ENCODE measurements at places on chromosomes 6 and 20.

GRCh38 chr6:136149311-136149710 lies 100.8 kb downstream of the MTFR2 start:
- DNase-seq = no peak

DNA sequence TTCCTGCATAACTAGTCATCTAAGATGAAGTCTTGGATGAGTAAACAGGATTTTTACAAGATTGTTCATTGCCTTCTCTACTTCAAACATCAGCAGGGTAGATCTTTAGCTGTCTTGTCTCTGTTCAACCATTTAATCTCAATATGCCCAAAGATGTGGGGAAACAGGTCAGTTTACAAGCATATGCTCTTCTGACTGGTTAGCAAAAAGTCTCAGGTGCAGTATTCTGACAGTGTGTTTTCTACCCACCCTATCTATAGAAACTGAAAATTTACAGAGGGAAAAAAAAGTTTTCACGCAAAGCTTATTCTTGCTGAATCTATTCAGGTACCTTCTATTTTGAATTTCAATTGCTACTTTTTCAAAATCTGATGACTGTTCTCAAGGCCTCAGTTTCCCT lies 29.0 kb downstream of the MAP3K5 start:
- no peak for DNase-seq

GRCh38 chr20:8330319-8330784 lies 198.3 kb downstream of the PLCB1 start:
- DNase-seq = peak; percentile 24

- DNase-seq = no peak
Observed at GRCh38 chr20:1784586-1784985, 110.6 kb upstream of the SIRPA start.

GRCh38 chr6:32432050-32432450 lies 7.6 kb upstream of the HLA-DRA start:
- DNase-seq = peak; percentile 68

DNA sequence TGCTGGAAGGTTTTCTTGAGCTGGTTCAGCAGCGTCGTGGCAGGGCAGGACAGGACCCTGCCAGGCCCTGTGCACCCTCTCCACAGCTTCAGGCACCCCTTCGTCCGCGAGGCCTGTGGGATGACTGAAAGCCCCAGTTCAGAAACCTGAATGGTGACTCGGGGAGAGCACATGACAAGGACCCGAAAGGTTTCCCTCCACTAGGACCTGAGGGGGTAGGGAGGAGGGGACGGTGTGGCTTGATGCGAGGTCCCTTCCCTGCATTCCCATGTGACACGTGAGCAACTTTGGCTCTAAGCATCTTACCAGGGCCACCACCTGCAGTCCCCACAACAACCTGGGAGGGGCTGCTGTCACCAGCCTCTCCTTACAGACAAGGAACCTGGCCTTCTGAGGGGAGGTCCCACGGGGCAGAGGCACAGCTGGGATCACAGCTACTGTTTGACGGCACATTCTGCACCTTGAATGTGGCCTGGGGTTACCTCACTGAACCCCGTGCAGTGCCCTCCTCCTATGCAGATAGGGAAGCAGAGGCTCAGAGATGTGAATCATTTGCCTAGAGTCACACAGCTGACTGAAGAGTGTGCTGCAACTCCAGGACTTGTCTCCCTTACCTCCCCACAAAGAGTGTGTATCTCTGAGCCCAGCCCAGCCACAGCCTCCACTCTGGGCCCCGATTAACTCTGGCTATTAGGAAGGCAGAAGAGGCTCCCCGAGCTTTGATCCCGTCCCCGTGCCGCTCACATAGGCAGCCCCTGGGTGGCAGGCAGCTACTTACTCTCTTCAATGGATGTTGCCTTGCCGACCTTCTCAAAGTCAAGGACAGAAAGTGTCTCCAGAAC lies 84.6 kb downstream of the PTPN1 start:
- DNase-seq = no peak

GRCh38 chr6:40344566-40345167 lies 242.5 kb downstream of the LRFN2 start:
- DNase-seq = no peak

DNA sequence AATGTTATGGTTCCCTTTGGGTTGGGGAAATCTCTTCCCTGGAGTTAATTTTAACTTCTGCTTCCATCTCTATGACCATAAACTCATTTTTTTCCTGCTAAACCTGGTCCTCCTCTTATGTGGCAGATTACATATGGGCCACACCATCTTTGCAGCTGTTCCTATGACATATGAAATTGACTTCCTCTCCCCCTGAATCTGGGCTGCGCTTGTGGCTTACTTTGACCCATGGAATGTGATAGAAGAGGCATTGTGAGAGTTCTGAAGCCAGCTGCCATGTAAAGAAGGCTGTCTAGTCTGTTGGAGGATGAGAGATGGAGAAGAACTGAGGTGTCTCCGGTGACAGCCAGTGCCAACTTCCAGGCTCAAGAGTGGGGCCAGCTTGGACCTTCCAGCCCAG lies 100.1 kb downstream of the CDC5L start:
- DNase-seq = no peak

GRCh38 chr6:41359617-41360313 lies 24.4 kb downstream of the NCR2 start:
- no peak for DNase-seq

DNA sequence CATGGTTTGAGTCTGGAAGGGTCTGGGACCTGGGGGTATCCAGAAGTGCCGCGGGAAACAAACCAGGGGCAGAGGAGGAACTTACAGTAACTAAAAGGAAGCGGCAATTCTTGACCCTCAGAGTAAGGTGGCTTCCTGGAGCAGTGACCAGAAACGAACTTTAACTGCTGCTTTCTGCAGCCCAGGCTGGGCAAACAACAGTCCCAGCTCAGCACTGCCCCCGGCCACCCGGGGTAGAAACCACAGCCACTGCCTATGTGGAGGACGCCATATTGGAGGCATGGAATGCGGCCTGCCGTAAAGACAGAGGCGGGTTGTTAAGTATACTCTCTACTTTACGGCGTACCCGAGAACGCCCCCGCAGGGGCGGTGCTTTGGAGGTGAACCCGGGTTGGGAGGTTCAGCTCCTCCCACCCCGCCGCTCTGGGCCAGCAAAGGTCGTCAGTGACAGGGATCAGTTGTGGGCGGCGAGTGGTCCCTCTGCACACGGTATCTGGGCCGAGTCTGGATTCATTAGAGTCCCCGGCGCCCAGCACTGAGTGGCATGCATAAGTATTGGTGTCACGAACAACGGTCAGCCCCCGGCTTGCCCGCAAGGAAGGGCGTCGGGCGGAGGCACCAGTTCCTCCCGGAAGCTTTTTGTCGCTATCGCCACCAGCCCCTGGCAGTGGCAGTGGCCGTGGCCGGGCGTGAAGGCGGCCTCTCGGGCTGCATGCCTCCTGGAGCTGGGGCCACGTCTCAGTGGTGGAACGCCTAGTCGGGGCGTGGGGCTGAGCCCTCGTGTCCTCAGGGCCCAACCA lies at the start of gene PDSS2:
PDSS2 (minus strand) TSS at position 282 of the 800 bp plus-strand sequence; CDS start at position 3, 279 bp downstream.
- DNase-seq = peak; percentile 99

DNA sequence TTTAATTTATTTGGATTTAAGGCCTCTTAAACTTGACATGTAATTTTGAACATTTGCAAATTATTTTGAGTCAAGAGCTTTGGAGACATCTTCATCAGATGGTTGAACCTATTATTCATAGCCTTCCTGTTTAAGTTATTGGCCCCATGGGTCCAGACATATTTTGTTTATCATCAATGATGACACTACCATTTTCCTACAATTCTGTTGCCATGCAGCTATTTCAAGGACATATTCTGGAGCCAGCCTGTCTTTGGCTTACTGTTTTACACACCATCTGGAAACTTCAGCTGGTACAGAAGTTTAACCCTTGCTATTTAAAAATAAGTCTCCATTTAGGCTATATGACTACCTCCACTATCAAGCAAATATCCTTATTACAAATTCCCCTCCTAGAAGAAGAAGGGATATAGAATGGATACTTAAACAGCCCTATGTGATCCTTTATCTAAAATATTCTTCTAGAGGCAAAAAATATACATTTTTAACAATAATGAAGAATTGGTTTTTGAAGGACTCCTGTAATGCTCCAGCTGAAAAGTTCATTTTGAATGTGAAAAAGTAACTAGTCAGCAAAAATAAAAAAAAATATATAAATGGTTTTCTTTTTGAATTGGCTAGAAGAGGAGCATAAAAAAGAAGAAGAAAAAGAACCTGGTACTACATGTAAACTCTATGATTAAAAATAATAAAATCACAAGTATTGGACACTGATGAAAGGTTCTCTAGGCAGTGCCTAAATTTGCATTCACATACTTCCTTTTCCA lies 544.0 kb upstream of the HS3ST5 start:
- DNase-seq = no peak

DNA sequence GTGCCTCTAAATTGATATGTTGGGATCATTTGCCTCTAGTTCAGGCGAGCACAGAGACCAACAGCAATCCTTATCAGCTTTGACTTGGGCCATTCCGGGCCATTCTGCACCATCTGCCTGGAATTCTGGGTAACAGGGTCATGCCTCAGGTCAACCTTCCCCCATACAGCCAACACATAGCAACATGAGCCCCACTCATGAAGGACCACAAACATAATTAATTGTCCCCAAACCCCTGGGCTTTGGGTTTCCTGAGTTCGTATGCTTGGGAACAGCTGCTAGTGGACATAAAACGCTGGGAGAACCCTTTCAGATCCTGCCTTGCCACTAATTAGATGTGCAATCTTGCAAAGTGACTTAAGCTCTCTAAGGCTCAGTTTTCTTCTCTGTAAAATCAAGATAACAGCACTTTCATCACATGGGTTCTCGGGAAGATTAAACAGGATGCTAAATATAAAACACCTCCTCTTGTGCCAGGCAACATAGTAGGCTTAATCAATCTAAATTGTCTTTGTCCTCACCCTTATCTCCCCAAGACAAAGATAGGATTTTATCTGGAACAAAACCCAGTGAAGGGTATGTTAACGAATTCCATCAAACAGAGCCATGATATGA lies 426.5 kb downstream of the CD83 start:
- DNase-seq = no peak

- DNase-seq = peak; percentile 69
Observed at GRCh38 chr20:53622247-53623133, 28.9 kb upstream of the ZNF217 start.

GRCh38 chr20:31760519-31761240 lies 21.6 kb downstream of the TPX2 start:
- no peak for DNase-seq

- DNase-seq = no peak
Observed at GRCh38 chr20:47711046-47711752, 74.1 kb downstream of the SULF2 start.

DNA sequence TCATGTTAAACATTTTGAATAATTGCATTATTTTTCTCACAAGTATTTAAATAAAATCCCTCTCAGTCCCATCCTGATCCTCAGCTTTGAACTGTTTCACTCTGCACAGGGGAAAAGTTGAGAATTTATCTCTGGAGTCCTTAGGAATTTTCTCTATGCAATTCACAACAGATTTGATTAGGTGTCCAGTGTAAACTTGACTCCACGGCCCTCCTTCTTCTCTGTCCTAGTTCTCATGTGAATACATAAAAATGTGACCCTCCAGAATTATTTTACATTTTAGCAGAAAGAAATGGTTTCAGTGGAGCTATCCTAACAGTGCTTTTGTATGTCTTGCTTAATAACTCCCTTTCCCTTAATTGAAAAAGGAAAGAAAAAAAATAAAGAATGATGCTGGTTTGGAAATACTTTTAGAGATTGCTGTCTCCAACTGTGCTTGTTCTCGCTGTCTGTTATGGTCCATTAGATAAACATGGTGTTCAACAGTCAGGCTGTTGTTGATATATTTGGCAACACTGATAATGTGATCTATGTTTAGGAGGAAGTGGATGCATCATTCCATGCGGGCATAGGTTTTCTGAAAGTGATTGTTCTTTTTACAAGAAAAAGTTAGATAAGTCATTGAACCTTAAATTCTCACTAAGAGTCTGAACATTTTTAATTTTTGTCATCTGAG lies 599.4 kb upstream of the CITED2 start:
- peak; percentile 59 for DNase-seq

- peak; percentile 58 for DNase-seq
Observed at GRCh38 chr6:45710304-45710821, 305.3 kb downstream of the CLIC5 start.

DNA sequence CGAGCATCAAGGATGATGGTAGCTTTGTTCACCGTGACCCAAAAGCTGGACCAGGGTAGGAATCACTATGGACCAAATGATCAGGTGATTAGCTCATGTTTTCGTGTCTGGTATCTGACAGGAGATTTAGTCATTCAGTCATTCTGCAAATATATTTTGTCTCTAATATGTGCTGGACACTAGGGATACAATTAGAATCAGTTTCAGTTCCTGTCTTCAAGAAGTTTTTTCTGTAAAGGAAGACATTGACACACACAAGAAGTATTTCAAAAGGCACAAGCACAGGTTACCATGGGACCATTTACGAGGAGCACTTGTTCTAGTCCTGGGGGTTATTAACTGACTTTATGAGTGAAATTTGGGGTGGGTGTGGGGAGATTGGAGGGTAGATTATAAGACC lies 244.9 kb downstream of the HIVEP2 start:
- DNase-seq = no peak

DNA sequence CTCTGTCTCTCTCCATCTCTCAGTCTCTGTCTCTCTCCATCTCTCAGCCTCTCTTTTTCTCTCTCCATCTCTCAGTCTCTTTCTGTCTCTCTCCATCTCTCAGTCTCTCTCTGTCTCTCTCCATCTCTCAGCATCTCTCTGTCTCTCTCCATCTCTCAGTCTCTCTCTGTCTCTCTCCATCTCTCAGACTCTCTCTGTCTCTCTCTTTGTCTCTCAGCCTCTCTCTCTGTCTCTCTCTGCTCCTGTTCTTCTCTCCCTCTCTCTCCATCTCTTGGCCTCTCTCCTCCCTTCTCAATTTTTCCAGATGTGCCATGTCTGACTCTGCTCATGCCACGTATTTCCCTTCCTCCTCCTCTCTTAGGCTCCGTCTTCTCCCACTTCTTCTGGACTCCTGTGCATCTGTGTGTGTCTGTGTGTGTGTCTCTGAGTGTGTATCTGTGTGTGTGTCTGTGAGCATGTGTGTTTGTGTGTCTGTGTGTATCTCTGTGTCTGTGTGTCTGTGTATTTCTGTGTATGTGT lies 72.7 kb downstream of the SRC start:
- DNase-seq = no peak

DNA sequence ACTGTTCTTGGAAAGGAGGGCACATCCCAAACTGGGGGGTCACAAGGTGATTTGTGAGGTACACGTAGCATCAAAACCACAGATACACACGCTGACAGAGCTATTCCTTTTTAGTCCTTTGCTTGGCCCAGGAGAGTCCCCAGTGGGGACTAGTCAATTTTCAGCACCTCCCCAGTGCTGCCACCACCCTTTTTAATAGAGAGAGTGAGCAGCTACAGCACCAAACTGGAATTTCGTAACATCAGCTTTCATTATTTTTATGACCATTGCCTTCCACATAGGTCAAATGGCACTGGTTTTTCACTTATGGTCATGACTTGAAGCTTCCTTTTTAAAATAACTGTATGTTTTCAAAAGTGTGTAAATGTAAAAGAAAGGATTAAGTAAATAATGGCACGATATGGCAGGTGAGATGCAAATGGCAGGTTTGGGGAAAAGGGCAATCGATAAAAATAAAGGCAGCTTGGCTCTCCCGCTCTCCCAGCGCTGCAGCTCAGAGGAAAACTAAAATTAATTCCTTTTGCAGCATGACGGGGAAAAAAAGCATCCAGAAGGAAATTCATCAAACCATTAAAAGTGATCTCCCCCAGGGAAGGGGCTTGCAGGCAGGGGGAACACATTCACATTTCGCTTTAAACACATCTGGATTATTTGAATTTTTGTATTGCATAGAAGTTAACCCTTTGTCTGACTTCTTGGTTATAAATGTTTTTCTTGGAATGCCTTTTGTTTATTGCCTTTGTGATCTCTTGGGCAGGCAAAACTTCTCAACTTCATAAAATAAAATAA lies 95.2 kb downstream of the ANKRD60 start:
- DNase-seq = no peak

- DNase-seq = no peak
Observed at GRCh38 chr20:46456255-46457028, 50.0 kb upstream of the ELMO2 start.
